ENCODE measurements at places on chromosomes 2 and 18. TPM values are rescaled to one million over a fixed set of nuclear protein-coding genes. Genes with fewer than 3 reads are reported as not detected.

The MOGAT1 gene
- total RNA-seq: not detected

The PJVK gene
- total RNA-seq: 1.0 TPM

GRCh38 chr2:236896688-236897087 is 189.0 kb upstream of the COPS8 start:
- no peak for DNase-seq

- no peak for DNase-seq
Observed at GRCh38 chr2:125746321-125747164, 909.4 kb upstream of the GYPC start.

The CROCC2 gene
- not detected for total RNA-seq

GRCh38 chr2:238899386-238899785 is 51.5 kb downstream of the TWIST2 start:
- DNase-seq: no peak

All from NCI-H460 (cell line).